ENCODE measurements at places on chromosomes 4 and X.

- DNase-seq, result peak; percentile 68
Observed at GRCh38 chr4:78922207-78922606, 17.0 kb downstream of the PAQR3 start.

- peak; percentile 85 for DNase-seq
Observed at GRCh38 chrX:154731881-154732280, 19.0 kb downstream of the GAB3 start.

DNA sequence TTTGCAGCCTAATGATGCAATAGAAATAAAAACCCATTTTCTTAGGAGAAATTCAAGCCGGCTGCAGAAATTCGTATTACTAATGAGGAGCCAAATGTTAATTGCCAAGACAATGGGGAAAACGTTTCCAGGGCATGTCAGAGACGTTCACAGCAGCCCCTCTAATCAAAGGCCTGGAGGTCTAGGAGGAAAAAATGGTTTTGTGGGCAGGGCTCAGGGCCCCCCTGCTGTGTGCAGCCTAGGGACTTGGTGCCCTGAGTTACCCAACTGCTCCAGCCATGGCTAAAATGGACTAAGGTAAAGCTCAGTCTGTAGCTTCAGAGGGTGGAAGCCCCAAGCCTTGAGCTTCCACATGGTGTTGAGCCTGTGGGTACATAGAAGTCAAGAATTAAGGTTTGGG is 461.4 kb downstream of the FAT4 start:
- no peak for DNase-seq

DNA sequence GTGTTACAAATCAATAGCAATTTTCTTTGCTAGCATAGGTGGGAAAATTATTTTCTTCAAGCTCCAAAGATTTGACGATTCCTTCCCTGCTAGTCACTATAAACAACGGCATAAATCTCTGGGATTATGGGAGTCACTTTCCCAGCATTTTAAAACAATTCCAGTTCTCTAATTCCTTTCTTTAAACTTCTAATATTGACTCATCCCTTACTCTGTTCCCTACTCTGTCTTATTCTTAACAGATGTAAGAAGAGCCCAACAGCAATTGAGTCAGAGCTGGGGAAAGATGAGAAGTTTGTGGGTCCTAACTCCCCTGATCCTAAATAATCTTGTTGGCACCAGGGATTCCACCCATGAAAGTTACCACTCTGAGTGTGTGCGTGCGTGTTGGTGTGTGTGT is 47.4 kb upstream of the IL21 start:
- peak; percentile 77 for DNase-seq

DNA sequence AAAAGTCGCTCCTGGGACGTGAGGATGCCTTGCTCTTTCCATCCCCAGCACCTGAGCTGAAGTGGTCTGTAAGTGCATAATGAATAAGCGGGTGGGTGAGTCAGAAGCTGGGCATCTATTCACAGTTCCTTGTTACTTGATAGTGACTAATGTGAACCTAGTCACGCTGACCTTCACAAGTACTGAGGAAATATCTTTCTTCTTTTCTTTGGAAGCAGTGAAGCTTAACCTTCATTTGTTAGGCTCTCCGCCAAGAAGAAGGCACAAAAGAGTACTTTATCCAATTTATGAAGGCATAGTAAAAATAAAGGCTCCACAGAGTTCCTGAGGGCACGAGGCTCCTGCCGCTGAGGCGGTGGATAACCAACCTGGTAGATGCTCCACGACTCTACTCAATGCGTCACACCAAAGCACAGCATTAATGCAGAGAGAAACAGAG is 475.7 kb upstream of the SLIT2 start:
- peak; percentile 95 for DNase-seq

DNA sequence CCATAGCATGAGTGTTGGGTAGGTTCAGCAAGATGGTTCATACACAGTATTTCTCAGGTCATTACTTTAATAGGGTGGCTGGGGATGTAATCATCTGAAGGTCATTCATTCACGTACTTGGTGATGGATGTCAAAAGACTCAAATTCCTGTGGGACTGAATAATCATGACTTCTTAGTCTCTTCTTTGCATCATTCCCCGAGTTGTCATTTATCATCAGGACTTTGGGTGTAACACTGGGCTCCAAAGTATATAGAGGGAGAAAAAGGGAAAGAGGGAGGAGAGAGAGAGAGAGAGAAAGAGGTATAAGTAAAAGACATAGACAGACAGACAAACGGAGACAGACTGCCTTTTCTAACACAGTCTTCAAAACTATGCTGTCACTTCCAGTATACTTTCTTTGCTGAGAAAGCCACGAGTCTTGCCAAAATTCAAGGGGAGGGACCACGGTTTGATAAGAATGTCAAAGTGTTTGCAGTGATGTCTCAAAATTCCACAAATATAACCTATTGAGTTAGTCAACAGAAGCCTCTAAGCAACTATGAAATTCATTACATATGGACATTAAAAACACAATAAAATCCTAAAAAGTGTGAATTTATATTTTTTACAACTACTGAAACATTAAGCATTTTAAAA is 55.9 kb downstream of the UGT2A3 start:
- DNase-seq, result no peak

DNA sequence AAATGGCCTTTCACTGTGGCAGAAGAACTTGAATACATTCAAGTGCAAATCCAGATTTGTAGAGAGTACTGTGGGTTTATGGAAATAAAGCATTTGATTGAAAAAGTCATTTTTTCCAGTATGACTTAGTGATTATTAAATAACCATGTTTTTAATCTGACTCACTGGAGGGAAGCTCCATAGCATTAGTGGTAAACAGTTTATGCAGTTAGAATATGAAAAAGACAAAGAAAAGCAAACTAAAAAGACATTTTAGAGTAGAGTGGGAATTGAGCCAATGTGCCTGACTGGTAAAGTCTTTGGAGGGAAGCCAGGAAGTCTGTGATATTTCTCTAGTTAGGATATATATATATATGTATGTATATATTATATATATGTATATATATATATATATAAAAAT is 53.4 kb downstream of the FAT4 start:
- DNase-seq, result peak; percentile 63

- DNase-seq, result no peak
Observed at GRCh38 chr4:184344435-184344834, 126.8 kb upstream of the ENPP6 start.

- no peak for DNase-seq
Observed at GRCh38 chrX:16711893-16712547, 449 bp downstream of the CTPS2 start.

DNA sequence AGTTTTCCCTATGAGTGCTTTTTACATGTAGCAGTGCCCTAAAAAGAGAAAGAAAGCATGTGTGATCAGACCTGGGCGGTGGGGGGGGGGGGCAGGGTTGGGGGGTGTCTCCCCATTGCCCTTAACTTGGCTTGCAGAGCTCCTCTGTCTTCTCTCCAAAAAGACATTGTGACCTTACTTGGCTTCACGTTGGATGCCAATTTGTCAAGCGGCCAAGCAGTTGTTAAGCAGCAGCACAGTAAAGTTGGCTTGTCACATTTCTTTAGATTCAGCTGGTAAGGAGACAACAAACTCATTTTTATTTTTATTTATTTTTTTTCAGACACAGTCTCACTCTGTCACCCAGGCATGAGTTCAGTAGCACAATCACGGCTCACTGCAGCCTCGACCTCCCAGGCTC is 57.3 kb upstream of the ZNF157 start:
- no peak for DNase-seq

- DNase-seq, result no peak
Observed at GRCh38 chr4:21652508-21653231, 295.9 kb downstream of the KCNIP4 start.

DNA sequence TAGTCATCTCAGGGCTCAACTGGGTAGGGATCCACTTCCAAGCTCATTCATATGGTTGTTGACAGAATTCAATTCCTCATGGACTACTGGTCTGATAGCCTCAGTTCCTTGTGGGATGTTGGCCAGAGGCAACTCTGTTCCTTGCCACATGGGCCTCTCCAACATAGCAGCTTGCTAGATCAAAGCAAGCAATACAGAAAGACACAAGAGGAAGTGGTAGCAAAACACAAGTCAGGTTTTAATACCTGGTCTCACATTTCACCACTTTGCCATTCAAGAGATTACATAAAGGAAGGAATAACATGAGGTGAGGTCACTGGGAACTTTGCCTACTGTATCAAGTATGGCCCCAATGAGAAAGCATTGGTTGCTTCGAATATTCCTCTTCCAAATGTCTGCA is 79.2 kb downstream of the PRSS12 start:
- DNase-seq, result no peak

- DNase-seq, result peak; percentile 66
Observed at GRCh38 chr4:41364876-41365275, 108.1 kb downstream of the UCHL1 start.

DNA sequence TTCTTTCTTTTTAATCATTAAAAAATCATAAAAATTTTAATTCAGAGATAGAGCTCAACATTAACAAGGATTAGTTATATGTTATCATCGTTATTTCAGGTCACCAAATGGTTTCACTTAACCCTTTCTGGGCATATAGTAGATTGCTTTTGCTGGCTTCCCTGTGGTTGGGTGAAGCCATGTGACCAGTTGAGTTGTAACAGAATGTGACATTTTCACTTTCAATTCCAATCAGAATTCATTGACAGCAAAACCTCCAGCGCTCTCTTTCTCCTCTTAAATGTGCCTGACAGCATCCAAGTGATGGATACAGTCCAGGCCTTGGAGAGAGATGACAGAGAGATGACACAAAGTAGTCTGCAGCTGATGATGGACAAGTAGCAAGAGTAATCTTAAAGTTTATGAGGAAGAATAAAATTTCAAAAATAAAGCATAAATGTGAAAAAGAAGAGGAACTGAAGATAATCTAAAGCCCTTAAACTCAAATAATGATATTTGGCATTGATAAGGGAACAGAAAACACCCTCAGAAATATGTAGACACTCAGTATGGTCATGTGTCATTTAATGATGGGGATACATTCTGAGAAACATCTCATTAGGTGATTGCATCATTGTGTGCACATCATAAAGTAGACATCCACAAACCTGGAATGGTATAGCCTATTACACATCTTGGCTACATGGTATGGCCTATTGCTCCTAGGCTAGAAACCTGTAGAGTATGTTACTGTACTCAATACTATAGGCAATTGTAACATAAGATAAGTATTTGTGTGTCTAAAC is 92.3 kb upstream of the QRFPR start:
- DNase-seq, result no peak

GRCh38 chr4:89142691-89143669 is 31.6 kb downstream of the TIGD2 start:
- DNase-seq, result no peak

DNA sequence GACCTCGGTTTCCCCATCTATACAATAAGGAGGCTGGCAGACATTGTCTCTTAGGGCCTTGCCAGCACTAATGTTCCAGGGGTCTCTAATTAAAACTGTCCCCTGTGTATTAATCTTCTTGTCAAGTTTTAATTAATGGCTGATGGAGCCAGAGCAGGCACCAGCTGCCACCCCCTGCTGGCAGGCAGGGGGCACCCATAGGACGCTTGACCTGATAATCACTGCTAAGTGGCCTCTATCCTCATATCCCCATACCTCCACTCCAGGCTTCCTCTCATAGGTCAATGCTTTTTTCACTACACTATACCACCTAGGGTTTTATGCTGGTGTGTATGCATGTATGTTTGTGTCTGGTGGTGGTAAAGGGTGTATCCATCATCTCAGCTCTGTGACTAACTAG is 89.4 kb downstream of the EFNB1 start:
- no peak for DNase-seq

GRCh38 chrX:12325171-12325570 is 186.9 kb downstream of the FRMPD4 start:
- no peak for DNase-seq

- no peak for DNase-seq
Observed at GRCh38 chrX:74408304-74408703, 13.0 kb upstream of the SLC16A2 start.

GRCh38 chr4:41002309-41002708 is 212.0 kb downstream of the APBB2 start:
- no peak for DNase-seq

DNA sequence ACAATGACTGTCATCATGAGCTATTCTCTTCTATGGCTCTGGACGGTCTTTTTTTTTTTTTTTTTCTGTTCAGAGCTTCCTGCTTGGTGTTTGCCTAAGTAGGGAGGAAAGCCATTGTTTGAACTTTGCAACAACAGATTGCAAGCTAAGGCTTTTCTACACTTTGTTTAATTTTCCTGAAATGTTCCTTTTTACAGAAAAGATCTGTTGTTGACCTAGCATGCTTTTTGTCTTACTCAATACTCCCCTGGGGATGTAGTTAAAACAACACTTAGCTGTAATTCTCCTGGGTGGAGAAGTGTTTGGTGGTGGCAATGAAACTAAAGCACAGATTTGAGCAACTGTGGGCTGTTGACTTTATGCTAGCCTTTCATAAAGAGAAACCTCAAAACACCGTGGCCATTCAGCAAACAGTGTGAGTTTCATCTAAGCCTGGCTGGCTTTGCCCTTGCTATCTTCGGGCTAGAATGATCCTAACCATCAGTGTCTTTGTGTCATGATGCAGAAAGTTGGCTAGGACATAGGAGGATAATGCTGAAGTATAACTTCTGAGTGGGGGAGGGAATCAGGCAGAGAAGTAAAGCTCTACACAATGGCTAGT is 110.5 kb downstream of the ANXA3 start:
- peak; percentile 65 for DNase-seq

DNA sequence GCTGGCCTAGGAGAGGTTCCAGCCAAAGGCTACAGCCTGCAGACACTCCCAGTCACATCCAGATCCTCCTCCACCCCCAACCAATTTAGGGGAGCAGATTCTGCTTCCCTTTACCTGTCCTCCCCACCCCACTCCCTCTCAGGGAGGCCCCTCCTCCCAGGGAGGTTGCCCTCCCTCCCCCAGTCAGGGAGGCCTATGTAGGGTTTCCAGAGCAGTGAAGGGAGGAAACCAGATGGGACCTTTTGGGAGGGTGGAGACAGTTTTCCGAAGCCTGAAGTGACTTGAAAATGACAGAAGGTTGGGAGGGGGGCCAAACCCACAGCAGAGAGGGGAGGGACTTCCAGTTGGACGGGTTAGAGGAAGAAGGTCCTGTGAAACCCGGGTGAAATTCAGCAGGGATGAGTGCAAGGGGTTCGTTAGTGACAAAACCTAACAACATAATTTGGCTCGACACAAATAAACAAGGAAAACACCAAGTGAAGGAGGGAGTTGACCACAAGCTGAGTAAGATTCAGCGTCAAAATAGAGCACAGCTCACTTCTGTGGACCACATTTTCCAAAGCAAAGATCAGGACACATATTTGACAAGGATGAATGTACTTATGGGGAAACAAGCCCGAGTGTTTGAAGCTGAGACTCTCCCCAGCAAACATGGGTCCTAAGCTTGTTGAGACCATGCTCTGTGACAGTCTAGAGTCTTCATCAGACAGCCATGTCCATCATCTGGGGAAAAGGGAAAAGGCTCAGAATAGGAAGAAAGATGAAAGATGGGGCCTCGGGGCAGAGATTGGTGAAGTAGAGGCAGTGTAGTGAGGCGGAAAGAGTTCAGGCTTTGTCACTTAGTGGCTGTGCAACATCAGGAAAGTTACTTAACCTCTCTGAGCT is 46.4 kb downstream of the PRPS1 start:
- DNase-seq, result peak; percentile 73

DNA sequence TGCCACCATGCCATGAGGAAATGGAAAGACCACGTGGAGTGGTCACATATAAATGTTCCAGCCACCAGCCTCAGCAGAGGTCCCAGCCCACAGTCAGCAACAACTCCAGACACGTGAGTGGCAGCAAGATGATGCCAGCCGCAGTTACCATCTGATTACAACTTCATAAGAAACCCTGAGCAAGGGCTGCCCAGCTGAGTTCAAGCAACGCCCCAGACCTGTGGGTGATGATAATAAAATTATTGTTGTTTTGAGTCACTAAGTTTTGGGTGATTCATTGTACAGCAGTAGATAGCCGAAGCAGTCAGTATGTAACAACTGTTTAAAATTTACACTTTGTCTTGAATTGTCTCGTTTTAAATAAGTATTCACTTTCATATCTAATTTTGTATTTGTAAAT is 5.8 kb upstream of the CCNG2 start:
- no peak for DNase-seq

Measured in iris pigment epithelial cell (primary cell).